ENCODE measurements at places on chromosomes 13 and 19.

GRCh38 chr13:99056381-99057014 is 78.6 kb upstream of the DOCK9 start:
- DNase-seq, result no peak

- no peak for DNase-seq
These were observed 67.0 kb upstream of the TEX29 start for GRCh38 chr13:111253365-111253872.

DNA sequence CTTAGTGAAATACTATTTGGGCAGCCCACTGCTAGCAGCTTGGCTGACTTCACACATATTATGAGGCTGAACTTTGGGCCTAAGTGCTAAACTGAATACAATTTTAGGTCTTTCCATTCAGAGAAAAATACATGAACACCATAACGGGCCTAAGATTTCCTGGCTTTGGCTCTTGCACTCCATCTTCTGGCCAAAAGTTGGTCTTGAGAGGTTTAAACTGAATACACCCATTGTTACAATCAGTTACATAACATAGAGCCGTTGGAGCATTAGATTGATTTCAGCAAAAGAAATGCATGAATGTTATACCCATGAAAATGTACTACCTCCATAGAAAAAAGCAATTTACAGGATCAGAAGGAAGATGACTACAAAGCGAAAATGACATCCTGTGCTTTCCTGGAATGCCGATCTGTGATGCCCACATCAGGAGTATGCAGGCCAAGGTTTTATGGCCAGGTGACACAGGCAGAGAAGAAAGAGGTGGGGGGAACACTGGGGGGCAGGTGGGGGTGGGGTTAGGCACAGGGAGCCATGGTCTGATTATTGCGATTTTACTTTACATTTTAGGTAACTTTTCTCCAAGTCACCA is 11.1 kb upstream of the SHISA2 start:
- DNase-seq, result peak; percentile 32

- no peak for DNase-seq
These were observed 528.3 kb downstream of the EFNB2 start for GRCh38 chr13:106007156-106007555.

- no peak for DNase-seq
These were observed 3.2 kb upstream of the MEX3D start for GRCh38 chr19:1571358-1571757.

DNA sequence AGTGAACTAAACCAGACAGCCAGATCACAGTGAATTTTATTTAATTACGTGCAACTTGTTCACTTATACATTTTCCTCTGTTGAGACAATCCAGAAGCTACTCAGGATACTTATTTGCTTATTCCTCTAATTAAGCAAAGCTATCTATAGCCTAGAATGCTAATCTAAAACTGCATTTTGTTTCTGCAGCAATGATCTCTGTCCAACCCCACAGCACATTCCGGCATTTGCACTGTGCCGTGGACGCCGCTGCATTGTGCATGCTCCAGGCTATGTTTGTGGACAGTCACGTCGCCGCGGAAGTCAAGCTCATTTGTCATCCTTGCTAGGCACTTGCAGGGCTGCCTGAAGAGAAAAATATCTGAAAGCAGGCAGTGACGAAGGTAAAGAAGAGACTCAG is 406.9 kb downstream of the RFC3 start:
- DNase-seq, result no peak

DNA sequence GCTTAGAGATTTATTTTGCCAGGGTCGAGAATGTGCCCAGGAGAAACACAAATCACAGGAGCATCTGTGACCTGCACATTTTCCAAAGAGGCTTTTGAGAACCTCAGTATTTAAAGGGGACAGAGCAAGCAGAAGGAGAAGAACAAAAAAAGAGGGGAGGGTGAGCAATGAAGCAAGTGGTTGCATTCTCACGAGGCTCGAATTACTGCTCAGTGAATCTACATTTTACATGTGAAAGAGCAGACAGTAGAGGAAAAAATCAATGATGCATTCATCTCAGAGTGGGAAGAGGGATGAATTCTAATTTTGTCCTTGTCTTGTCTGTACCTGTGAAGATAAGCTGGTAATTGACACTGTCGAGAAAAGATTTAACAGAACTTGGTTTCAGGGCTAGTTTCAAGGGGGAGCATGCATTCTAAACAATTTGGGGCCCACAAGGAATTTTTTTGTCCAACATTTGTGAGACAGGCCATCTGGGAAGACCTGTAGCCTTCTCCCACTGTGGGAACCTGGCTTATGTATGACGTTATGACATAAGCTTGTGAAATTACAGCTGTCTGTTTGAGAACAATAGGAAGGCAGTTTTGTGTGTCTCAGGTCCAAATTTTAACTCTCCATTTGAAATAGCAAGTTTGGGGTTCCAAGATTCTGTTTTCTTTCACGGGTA is 855.1 kb downstream of the SLITRK5 start:
- no peak for DNase-seq

DNA sequence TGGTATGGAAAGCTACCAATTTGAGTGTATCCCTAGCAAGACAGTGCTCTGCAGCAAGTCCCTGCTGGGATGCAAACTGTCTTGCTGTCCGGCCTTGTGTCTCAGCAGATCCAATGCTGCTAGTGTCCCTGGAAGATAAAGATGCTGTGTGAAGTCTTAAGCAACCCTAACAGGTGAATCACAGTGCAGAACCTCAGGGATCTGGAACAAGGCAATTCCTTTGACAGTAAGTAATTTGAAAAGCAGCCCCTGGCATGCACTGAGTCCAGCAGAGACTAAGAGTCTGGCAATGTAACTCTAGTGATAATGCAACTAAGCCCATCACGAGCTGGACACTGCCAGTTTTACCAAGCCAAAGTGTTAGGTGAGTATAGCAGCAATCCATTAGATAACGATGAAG is 1.7 kb upstream of the UCHL3 start:
- DNase-seq, result no peak

- no peak for DNase-seq
These were observed 66.1 kb downstream of the ZNF93 start for GRCh38 chr19:19966862-19967261.

DNA sequence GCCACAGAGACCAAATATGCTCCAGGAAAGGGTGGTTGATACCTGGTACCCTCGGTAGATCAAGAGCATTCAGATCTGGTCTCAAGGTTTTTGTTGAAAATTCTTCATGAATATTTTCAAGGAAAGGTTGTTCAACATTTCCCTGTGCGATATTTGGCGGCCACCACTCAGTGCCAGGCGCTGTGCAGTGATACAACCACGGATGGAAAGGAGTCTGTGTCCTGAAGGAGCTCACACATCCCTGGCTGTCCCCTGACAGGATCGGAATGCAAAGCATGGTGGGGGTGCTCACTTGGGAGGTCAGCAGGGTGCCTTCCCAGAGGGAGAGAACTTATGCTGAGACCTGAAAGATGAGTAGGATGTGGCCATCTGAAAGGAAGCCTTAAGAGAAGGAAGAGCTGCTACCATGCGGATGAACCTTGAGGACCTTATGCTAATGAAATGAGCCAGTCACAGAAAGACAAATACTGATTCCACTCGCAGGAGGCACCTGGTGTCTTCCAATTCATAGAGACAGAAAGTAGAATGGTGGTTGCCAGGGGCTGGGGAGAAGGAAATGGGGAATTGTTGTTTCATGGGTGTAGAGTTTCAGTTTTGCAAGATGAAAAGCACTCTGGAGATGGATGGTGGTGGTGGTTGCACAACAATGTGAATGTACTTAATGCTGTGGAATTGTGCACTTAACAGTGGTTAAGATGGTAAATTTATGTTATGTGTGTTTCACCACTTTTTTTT is 41.6 kb downstream of the HSPH1 start:
- DNase-seq, result no peak

GRCh38 chr13:44703371-44703770 is 127.2 kb upstream of the TSC22D1 start:
- no peak for DNase-seq

- DNase-seq, result peak; percentile 68
These were observed 20.8 kb upstream of the ASPDH start for GRCh38 chr19:50534478-50534877.

GRCh38 chr19:30848636-30849425 is 476.6 kb downstream of the ZNF536 start:
- no peak for DNase-seq

DNA sequence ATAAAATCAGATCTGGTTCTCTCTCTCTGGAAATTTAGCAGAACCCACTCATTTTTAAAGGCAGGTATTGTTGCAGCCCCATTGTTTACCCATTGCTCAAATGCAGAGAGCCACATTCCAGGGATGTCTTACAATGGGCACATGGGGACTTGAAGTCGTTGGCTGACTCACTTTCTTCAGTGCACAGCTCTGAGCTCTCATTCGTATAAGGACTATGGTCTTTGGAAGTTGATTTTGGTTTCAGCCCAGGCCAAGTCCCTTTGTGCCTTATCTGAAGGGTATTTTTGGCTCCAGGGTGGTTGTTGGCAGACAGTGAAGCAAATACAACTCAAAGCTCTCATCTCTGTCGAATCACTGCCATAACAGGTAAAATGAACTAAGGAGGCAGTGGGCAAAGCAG is 47.3 kb upstream of the CLDN10 start:
- DNase-seq, result no peak

Measured in GM12865 (cell line).